ENCODE measurements at places on chromosomes 7 and 10.
A peak's percentile ranks its signal among the peaks of the same experiment; 100 is the strongest.

- DNase-seq, result peak; percentile 31
These were observed 35.0 kb downstream of the LAMB4 start for GRCh38 chr7:108094933-108095710.

- DNase-seq, result no peak
These were observed 198.4 kb downstream of the DIP2C start for GRCh38 chr10:490891-491571.

DNA sequence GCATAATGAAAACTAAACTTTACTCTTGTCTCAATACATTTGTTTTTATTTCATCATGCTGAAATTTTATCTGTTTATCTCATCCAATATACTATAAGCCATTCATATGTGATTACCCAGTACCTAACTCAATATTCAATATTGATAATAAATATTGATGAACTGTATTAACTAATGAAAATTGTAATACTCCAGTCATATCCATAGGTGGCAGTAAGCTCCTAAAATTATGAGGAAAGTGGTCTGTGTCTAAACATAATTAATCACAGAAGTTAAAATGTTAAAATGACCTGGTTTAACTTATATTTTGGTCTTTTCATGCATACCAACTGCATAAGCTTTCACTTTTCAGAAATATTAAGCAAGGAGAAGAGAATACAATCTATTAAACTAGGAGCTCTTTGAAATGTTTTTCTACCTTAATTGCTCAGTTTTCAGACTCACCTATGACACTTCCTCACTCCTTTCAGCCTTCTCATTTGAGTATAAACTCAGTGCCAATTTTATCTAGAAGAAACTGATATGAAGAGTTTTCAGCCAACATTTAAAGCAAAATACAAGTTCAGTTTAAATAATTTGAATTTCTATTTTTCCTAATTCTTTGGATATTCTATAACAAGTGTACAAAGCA, 30.5 kb upstream of the VWDE start:
- no peak for DNase-seq

GRCh38 chr10:77099136-77099535, 538.5 kb downstream of the KCNMA1 start:
- no peak for DNase-seq

DNA sequence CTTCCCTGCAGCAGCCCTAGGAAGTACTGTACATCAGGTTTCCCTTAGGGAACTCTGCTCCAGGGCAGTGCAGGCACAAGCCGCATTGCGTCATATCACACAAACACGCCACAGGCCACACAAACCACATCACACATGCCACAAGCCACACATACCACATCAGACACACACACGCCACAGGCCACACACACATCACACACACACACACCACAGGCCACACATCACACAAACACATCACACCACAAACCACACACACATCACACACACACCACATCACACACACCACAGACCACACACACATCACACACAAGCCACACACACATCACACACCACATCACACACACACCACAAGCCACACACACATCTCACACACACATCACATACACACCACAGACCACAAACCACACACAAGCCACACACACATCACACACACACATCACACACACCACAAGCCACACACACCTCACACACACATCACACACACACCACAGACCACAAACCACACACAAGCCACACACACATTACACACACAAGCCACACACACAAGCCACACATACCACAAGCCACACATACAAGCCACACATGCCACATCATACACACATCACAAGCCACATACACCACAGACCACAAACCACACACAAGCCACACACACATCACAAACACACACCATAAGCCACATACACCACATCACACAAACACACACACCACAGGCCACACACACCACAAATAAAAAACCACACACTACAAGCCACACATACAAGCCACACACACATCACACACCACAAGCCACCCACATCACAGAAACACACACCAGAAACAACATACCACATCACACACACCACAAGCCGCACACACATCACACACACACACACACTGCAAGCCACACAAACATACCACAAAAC, 53.4 kb downstream of the TMEM209 start:
- no peak for DNase-seq

- DNase-seq, result no peak
These were observed 30.5 kb downstream of the IPMK start for GRCh38 chr10:58237014-58237834.

DNA sequence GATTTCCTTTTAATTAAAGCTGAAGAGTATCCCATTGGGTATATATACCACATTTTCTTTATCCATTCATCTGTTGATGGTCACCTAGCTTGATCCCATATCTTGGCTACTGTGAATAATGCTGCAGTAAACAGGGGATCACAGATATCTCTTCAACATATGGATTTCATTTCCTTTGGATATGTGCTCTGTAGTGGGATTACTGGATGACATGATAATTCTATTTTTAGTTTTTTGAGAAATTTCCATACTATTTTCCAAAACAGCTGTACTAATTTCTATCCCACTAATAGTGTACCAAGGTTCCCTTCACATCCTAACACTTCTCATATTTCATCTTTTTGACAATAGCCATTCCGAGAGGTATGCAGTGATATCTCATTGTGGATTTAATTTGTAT, 48.8 kb upstream of the PRPS1L1 start:
- DNase-seq, result no peak

DNA sequence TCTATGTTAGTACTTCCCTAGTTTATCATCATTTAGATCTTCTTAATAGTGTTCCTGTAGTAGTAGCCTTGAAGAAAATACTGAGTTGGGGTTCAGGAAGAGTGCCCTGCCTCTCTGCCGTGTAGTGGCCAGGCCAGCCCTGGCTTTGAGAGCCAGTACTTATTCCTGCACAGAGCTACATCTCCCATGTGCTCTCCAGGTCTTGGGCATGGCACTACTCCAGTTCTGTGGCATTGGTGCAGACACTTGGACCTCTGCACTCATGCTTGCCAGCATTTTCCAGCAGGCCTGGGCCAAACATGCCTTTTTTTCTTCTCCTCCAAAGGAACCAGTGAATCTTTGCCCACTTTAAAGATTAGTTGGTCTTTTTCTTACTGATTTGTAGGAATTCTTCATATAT, 5.3 kb downstream of the GNG11 start:
- DNase-seq, result no peak

DNA sequence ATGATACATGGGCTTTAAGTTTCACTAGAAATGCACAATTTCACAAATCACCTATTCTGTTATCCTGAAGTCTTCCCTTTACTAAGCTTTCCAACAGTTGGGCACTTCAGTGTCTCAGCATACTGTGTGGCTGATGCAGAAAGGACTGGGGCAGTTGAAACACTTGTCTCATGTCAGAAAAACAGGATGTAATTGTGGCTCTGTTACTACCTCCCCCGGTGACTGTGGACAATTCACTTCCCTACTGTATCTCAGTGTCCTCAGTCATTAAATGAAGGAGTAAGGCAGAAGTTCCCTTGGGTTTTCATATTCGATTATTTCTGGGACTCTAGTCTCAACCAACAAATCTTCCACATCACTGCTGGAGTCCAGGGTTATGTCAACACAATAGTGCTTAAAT, 17.9 kb downstream of the ANKRD22 start:
- no peak for DNase-seq

DNA sequence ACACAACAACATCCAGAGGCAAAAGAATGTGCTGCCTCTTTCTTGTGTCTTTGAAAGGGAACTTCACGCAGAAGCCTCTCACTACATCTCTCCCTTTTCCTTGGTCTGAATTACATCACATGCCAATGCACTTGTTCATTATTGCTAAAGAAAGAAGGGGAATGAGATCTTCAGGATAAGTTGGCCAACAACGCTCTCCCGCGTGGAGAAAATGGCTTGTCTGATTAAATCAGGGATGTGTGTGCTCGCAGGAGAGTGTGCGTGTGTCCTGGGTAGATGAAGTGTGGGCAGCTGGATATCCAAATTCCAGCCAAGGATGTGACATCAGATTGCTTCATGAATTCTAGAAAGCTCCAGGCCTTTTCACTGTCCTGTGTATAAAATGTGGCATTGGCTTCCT, 541.6 kb upstream of the FZD8 start:
- DNase-seq, result no peak

GRCh38 chr10:4181621-4182049, 396.6 kb upstream of the KLF6 start:
- DNase-seq, result no peak

GRCh38 chr10:15344876-15345285, 26.2 kb downstream of the FAM171A1 start:
- no peak for DNase-seq

DNA sequence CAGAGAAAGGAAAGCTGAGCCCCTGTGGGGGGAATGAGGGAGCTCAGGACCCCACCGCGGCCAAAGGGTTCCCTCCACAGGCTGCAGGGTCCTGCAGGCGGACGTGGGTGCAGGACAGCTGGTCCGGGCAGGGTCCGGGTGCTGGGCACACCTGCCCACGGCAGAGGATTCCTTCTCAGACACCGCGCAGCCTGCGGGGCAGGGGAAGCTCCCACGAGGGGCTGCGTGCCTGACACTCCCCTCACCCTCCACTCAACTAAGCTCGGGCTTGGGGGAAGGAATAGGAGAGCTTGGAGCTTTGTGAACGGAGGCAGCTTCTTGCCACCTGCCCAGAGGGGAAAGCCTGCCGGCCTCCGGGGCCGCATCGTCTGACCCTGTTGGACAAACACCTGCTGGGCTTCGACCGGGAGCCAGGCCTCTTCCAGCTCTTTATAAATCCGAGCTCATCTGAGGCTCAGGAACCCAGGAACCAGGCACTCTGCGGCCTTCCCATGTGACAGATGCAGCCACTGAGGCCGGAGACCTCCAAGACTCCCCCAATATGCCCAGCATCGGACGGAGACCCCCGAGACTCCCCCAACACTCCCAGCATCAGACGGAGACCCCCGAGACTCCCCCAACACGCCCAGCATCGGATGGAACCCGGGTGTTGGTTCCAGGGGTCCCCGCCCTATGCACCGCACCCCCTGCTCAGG, 97.3 kb downstream of the PDGFA start:
- no peak for DNase-seq

DNA sequence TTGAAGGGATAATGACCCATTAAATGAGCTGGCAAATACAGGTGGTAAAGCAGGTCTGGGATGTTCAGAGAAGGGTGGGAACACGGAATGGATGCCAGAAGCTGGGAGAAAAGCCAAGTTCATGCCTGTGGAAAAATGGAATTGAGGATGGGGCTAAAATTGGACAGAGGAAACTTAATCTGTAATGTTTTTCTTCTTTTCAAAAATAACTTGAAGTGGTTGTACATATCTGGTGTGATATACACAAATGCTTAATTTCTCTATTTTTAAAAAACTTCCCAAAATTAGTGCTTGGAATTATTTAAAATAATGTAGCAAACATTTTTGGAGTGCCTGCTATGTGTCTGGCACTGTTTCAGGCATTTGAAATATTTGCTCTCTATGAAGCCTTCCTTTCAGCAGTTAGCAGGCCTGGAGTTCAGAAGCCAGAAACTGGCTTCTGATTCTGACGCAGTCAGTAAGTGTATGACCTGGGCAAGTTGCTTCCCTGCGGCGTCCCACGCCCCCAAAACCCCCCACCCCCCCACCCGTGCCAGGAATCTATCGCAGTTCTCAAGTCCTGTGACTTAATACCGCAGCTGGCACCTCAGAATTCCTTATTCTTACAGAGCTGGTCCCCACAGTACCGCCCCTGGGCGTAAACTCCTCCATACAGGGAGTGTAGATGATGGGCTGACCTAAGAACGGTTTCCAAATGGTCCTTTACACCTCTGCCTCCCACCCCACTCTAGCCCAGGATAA, 828 bp upstream of the MALSU1 start:
- DNase-seq, result no peak

DNA sequence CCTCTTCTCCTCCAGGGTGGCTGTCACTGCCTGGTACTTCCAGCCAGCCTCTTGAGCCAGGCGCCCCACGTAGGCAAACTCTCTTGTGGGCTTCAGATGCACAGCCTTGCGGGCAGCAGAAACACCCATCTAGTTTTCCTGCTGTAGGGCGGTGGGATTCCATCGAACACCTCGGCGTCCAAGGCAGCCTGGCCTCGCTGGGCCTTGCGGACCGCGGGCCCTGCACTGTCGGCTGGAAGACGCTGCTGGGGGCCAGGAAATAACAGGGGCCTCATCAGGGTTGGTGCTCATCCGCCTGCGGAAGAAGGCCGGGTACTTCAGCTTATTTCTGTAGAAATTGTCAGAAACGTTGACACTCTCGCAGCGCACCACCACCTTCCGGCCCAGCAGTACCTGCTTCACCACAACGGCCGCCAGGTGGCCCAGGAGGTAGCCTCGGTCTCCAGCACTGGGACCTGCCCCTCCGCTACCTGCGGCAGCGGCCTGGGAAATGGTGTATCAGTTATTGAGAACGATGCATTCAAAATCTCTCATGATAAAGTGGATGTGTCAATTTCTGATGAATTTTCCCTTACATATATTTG, 61.1 kb downstream of the WDFY4 start:
- no peak for DNase-seq

- DNase-seq, result no peak
These were observed 39.1 kb downstream of the SUFU start for GRCh38 chr10:102542800-102543418.

DNA sequence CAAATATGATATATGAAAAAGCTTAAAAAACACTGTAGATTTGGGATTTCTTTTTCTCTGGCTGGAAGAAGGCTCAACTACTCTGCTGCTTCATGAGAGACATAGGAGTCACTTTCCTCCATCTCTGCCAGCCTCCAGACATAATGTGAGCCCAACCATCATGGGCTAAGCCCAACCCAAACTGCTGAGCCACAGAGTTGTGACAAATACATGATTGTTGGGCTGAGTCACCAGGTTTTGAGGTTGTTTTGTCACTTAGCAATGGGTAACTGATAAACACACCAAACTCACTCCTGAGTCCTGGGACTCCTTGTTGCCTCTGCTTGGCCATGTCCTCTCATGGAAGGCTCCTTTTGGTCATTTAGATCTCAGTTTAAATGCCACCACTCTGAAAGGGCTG, 381.8 kb upstream of the FZD8 start:
- DNase-seq, result peak; percentile 7

DNA sequence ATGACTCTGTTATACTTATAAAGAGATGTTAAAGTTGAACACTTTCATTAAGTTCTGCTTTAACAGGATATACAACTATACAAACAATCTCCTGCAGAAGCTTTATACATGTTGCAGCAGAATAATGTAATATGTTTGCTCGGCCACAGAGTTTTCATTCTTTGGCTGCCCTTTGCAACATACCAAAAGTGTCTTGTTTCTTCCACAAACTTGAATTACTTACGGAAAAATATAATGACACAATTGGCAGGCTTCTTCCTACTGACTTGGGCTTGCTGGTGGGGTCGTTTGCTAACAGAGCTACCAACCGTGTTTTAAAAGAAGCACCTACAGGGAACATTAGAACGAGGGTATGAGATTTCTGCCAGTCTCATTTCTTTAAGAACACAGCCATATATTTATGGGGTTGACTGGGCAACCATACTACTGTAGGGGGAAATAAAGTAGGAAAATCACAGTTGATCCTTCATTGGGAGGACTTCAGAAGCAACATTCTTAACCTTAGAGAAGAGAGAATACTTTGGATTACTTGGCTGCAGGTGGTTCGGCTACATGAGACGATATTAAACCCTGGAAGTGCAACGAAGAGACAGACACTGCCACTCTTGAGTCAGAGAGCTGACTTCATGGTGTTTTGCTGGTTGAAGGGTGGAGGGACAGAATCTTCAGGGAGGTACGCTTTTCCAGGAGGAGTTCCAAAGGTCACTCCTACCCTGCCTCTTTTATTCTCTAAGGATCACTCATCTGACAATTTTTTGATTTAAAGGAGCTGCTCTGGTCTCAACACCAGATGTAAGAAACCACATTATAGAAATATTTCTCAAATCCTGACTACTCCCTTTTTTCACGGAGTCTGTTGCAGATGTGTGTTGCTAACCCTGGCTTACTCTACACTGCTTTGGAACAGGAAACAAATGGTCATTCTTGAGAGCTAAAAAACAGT, 123.9 kb downstream of the SEMA3C start:
- DNase-seq, result no peak

Data from thoracic aorta (tissue), 2 donors.